Iris pigment epithelial cell (primary cell): ENCODE measurements at places on chromosomes 13 and 19.

- no peak for DNase-seq
These were observed 209.2 kb downstream of the RBM26 start for GRCh38 chr13:79196843-79197242.

- DNase-seq = peak; percentile 48
These were observed 1.5 kb downstream of the ILF3 start for GRCh38 chr19:10655457-10656312.

- DNase-seq = peak; percentile 79
These were observed 25.0 kb downstream of the TSSK6 start for GRCh38 chr19:19490214-19490968.

DNA sequence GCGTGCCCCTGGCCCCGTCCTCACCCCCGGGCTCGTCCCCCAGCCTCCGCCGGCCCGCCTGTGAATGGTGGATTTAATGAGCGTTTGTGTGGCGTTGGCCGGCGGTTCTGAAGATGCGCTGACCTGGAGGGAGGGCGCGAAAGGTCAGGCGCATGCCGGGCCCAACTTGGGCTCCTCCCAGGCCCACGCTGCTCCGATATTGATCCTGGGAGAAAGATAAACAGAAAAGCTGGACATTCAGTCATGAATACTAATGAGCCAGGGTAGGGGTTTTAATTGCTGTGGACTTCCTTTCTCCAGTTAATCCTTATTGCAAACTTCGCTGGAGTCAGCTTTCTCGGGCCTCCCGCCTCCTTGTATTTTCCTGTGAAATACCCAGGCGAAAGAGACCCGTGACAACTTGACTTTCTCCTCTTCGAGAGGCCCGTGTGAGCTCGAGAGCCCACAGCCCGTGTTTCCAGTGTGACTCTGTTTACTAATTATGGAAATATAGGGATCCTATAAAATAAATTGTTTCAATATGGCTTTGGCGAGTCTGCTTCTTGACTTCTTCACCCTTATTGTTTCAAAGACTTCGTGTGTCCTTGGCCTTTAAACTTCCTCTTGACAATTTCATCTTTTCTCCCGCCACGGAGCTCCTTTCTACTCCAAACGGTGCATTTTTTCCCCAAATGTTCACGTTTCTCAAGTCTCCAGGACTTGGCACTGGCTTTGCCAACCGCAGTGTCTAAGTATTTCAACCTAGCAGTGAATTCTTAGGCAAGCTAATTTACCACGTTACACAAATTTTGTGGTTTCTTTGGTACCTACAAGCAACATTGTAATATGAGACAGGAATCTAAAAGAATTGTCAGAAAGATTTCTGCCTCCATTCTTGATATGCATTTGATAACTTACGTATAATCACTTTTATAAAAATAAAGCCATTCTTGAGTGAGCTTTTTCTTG lies 10.5 kb downstream of the ZIC2 start:
- DNase-seq = no peak

- DNase-seq = no peak
These were observed 396.9 kb downstream of the DLEU7 start for GRCh38 chr13:50446611-50447010.

DNA sequence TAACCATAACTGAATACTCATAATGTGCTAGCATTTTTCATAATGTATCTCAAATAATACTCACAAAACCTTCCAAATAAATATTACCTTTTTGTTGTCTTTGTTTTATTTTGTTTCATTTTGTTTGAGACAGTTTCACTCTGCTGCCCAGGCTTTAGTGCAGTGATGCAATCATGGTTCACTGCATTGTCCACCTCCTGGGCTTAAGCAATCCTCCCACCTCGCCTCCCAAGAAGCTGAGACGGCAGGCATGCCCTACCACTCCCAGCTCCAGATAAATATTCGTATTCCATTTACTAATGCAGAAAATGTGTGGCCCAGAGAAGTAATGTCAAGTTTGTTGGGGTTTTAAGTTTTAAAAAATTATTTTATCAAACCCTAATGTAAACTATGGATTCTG lies 739.1 kb downstream of the GPC5 start:
- DNase-seq = peak; percentile 6

- no peak for DNase-seq
These were observed 240.4 kb upstream of the CSNK1A1L start for GRCh38 chr13:37345869-37346268.

- no peak for DNase-seq
These were observed 2.3 kb downstream of the GAMT start for GRCh38 chr19:1399079-1399478.

DNA sequence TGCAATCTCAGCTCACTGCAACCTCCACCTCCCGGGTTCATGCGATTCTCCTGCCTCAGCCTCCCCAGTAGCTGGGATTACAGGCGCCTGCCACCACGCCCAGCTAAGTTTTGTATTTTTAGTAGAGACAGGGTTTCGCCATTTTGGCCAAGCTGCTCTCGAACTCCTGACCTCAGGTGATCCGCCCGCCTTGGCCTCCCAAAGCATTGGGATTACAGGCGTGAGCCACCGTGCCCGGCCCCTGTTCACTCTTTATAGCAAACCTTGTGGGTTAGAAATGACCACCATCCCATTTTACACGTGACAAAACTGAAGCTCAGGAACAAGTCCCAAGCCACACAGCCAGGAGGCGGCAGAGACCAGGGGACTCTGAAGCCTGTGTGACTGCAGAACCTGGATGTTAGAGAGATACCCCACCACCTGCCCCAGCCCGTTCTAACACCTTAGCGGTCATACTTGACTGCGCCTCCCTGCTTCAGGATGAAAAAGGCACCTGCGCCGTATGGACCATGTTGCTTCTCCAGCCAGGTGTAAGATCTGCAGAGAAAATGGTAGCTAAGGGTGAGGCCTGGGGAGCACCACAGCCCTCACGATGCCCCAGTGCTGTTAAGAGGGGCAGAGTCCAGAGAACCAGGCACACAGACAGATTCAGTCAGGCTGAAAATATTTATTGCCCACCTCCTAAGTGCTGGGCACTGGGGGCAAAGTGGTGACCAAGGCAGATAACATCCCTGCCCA lies 3.6 kb downstream of the DMAC2 start:
- DNase-seq = no peak

DNA sequence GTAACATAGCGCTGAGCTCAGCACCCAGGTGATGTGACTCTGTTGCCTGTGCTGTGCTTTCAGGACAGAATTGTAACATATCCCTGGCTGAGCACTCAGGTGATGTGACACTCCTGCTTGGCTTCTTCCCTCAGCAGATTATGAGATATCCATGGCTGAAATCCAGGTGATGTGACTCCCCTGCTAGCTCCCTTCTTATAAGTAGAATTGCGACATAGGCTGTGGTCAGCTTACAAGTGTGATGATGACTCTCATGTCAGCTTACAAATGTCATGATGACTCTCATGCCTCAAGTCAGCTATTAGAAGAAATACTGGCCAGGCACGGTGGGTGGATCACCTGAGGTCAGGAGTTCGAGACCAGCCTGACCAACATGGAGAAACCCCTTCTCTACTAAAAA lies 14.3 kb upstream of the ZNF429 start:
- peak; percentile 68 for DNase-seq

GRCh38 chr13:70616847-70617246 lies 508.6 kb upstream of the KLHL1 start:
- no peak for DNase-seq

DNA sequence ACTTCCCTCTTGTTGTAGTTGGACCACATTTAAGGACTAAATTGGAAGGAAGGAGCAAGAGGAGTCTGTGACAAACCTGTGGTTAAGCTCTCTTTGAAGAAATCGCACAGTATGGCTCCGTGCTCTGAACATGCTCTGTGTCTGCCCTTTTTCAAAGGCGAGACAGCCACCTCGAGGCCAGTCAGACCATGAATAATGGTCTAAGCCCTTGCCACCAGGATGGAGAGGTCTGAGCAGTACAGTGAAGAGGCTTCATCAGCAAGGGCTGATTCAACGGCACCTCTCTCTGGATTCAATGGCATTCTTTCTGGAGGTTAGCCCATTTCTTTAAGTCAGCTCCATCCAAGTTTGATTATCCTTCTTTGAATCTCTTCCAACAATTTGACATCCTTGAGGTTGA lies 30.9 kb downstream of the FAM216B start:
- peak; percentile 54 for DNase-seq

DNA sequence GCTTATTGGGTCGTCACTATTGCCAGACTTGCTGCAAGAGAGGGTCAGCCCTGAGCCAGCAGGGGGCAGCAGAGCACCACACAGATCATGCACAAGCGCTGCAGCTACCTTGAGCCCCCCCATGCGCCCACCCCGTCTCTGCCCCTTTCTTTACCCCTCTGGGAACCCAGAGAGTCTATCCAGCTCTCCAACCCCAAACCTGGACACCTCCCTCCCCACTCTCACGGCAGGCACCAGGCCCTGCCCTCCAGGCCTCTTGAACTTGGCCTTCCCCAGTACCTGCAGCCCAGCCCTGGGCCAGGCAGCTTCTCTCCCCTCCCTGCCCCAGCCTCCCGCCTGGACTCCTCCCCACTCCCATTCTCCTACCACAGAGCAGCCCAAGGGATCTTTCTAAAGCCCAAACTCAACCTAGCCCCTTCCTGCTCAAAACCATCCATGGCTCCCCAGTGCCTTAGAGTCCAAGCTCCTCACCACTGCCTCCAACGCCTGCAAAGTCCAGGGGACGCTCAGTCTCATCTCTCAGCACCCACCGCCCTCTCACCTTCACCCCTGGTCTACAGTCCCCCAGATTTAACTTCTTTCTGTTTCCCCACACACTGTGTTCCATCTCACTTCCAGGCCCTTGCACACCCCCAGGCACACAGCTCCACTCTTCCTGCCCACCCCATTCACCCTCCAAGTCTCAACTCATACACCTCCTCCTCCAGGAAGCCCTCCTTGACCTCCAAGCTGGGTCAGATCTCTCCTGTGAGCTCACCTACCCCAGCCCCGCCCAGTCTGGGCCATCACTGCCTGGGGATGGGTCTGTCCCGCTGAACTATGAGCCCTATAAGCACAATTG lies 9.4 kb upstream of the CEACAM16 start:
- peak; percentile 64 for DNase-seq

- DNase-seq = no peak
These were observed 94.8 kb upstream of the SOX1 start for GRCh38 chr13:111971891-111972780.

DNA sequence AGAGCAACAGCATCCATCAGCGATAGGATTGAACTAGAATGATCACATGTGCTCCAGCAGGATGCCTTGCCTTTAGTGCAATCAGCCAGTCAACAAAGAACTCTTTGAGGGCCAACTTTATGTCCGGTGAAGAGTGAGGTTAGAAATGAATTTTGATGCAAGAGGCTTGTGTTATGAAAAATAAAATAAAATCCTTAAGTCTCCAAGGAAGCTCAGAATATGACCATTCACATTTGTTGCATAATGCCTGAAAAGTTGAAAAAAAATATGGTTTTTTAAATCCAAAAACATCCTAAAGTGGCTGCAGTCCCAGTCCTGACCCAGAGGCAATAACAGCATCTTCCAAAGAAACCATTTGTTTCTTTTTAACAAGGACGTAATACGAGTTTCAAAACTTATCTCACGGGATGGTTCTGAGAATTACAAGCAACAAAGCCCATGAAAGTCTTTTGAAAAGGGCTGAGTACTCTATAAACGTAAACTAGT lies 61.3 kb downstream of the DCLK1 start:
- DNase-seq = no peak

DNA sequence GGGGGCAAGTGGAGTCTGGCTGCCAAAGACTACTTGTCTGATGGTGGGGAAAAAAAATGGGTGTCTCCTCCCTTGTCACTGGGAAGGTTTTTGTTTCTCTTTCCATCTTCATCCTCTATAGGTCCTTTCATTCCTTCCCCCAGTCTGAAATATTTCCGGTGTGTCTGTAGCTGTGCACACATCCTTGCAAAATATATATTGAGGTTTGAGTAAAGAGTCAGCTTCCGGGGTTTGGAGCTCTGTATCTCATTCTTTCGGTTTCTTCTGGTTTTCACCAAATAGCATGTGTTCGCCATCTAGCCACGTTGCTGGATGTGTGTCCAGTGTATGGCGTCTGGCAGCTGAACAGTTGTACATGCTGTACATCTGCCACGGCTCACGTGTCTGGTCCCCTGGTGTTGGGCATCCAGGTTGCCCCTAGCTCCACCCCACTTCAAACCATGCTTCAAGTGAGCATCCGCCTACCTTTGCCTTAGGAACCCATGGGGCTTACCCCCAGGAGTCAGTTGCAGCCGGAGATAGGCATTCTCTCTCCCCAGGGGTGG lies 142.2 kb downstream of the SIPA1L3 start:
- peak; percentile 40 for DNase-seq

GRCh38 chr13:27006519-27007161 lies 165.0 kb downstream of the USP12 start:
- DNase-seq = peak; percentile 39

GRCh38 chr13:21579754-21580316 lies 24.1 kb downstream of the MICU2 start:
- no peak for DNase-seq

- no peak for DNase-seq
These were observed 444.1 kb downstream of the ITGBL1 start for GRCh38 chr13:101896541-101896940.

DNA sequence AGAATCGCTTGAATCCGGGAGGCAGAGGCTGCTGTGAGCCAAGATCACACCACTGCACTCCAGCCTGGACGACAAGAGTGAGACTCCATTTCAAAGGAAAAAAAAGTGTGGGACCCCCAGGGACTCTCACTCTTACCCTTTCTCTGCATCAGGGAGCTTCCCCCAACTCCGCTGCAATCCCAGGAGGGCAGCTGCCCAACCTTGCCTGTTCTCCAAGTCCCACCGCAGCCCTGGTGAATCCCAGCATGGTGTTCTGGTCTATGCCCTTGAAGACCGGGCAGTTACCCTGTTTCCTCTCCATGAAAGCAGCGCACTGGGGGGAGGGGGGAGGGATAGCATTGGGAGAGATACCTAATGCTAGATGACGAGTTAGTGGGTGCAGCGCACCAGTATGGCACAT lies 35.7 kb upstream of the DPRX start:
- DNase-seq = no peak

DNA sequence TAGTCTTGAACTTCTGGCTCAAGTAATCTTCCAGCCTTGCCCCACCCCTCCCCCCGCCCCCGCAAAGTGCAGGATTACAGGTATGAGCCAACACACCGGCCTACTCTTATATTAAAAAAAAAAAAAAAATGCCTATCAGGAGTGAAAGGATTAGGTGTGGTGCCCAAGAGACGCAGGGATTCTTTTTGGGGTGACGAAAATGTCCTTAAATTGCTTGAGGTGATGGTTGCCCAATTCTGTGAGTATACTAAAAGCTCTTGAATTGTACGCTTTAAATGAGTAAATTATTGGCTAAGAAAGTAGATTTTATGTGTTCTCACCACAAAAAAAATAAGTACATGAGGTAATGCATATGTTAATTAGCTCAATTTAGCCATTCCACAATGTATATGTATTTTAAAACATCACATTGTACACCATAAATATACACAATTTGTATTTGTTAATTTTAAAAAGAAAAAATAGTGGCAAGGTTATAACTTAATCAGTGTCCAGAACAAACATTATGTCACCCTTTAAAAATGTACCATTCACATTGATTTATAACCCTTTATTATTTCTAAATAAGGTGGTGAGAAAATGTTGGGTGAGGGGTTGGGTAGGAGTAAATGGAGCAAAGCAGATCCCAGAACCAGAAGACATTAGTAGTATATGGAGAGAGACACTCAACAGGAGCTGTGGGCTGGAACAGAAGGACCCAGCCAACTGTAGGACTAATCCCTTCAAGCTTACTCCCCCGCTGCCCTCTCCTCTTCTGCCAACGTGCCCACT lies 3.9 kb downstream of the IGSF23 start:
- no peak for DNase-seq

GRCh38 chr13:28488376-28489005 lies 6.4 kb downstream of the FLT1 start:
- DNase-seq = no peak
